ENCODE measurements at places on chromosomes 2 and 18. TPM values are rescaled to one million over a fixed set of nuclear protein-coding genes. Genes with fewer than 3 reads are reported as not detected.

DNA sequence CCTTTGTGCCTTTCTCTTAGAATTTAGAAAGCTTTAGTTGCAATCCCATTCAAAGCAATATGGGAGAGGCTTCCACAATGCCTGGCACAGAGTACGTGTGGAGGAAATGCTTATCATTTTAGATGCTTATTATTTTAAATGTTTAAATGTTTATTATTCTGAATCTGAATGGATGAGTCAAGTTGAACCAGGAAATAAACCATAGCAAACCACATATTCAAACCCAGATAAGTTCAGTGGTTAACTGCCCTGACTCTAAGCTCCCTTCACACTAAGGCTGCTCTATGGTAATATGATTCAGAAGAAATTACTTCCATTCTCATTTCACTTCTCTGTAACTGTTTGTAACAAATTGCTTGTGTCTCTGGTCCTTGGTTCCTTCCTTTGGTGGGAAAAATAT, 5.2 kb upstream of the PPP4R1 start:
- H3K27ac ChIP-seq, result no peak overlapping the region
- H3K27me3 ChIP-seq, result no peaks in the 10 kb centered on the region
- DNase-seq, result no peak
- peaks cover 3% of the 10 kb centered on the region for H3K4me1 ChIP-seq

- no peak overlapping the region for H3K27ac ChIP-seq
- H3K4me1 ChIP-seq, result peaks cover 19% of the 10 kb centered on the region
- H3K27me3 ChIP-seq, result no peaks in the 10 kb centered on the region
- no peak for DNase-seq
- no peak overlapping the region for H3K4me3 ChIP-seq
These were observed 6.1 kb downstream of the INO80C start for GRCh38 chr18:35491700-35492077.

GRCh38 chr2:13745330-13745729, 887.2 kb upstream of the LRATD1 start:
- H3K4me1 ChIP-seq, result no peaks in the 10 kb centered on the region
- no peak overlapping the region for H3K27ac ChIP-seq
- DNase-seq, result no peak
- no peak overlapping the region for H3K4me3 ChIP-seq
- no peaks in the 10 kb centered on the region for H3K27me3 ChIP-seq
- H3K36me3 ChIP-seq, result no peaks in the 10 kb centered on the region

GRCh38 chr2:177771191-177771590, 301.4 kb downstream of the PDE11A start:
- no peak for DNase-seq
- no peak overlapping the region for H3K4me3 ChIP-seq
- no peaks in the 10 kb centered on the region for H3K36me3 ChIP-seq
- no peak overlapping the region for H3K27ac ChIP-seq
- no peaks in the 10 kb centered on the region for H3K4me1 ChIP-seq
- no peaks in the 10 kb centered on the region for H3K27me3 ChIP-seq

GRCh38 chr2:18749912-18750526, 160.7 kb upstream of the NT5C1B start:
- H3K4me3 ChIP-seq, result no peak overlapping the region
- DNase-seq, result peak; percentile 49
- no peak overlapping the region for H3K27ac ChIP-seq
- H3K36me3 ChIP-seq, result no peaks in the 10 kb centered on the region

DNA sequence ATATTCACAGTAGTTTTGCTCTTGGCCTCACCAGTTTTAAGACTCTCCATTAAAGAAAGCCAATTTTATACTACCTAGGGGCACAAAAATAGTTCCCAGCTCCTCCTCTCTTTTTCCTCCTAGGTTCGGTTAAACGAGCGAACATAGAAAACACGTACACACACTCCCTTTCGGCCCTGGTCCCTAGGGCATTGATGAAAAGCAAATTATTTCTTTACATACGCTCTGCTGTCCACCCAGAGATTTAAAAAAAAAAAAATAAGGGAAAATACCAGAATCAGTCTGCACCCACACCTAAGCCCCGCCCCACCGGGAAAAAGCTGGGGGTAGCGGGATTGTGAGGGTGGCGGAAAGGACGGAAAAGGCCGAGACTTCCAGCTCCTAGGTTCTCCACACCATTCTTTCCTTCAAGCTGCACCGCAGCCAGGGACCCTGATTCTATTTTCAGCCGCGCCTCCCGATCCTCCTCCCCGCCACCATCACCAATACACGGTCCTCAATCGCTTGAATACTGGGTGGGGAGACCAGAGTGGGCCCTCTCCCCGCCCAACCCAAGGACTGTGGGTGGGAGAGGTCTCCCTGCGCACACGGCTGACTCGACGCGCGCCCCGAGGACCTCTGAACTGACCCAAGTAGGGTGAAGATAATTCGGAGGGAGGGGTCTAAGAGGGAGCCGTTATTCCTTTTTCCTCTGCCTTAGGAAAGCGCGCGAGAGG, 769 bp downstream of the ATF2 start:
- peak; percentile 33 for DNase-seq
- H3K36me3 ChIP-seq, result no peaks in the 10 kb centered on the region
- peak overlapping the region; percentile 91 for H3K27ac ChIP-seq
- peak overlapping the region; percentile 62 for H3K4me3 ChIP-seq

GRCh38 chr18:2381539-2381938, 189.8 kb downstream of the METTL4 start:
- no peaks in the 10 kb centered on the region for H3K4me1 ChIP-seq
- no peaks in the 10 kb centered on the region for H3K27me3 ChIP-seq
- no peak for DNase-seq
- no peaks in the 10 kb centered on the region for H3K36me3 ChIP-seq
- no peak overlapping the region for H3K27ac ChIP-seq

- no peak for DNase-seq
- no peaks in the 10 kb centered on the region for H3K36me3 ChIP-seq
- H3K27me3 ChIP-seq, result no peaks in the 10 kb centered on the region
These were observed 121.5 kb upstream of the SCN1A start for GRCh38 chr2:166249318-166249717.

DNA sequence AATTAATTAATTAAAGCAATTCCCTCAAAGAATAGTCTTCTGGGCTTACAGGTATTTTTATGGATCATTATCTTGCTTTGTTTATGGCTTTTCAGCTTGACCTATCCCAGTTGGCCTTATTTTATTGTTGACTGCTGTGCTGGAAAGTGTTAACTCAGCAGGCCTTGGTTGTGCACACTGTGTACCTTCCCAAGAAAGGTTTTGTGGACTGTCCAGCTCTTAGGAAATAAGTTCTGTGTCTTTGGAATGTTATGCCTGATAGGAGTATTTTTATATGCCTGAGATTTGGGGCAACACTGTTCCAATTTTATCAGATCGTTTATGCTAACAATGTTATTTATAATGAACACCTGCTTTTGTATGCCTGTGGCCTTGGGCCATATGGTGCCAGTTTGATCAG, 671.9 kb upstream of the ZNF804A start:
- H3K27me3 ChIP-seq, result no peaks in the 10 kb centered on the region
- H3K36me3 ChIP-seq, result no peaks in the 10 kb centered on the region
- no peaks in the 10 kb centered on the region for H3K4me1 ChIP-seq
- no peak overlapping the region for H3K4me3 ChIP-seq
- H3K27ac ChIP-seq, result no peak overlapping the region

GRCh38 chr2:223729781-223730180, 107.6 kb downstream of the AP1S3 start:
- H3K27ac ChIP-seq, result no peak overlapping the region
- H3K4me3 ChIP-seq, result no peak overlapping the region
- no peaks in the 10 kb centered on the region for H3K36me3 ChIP-seq

DNA sequence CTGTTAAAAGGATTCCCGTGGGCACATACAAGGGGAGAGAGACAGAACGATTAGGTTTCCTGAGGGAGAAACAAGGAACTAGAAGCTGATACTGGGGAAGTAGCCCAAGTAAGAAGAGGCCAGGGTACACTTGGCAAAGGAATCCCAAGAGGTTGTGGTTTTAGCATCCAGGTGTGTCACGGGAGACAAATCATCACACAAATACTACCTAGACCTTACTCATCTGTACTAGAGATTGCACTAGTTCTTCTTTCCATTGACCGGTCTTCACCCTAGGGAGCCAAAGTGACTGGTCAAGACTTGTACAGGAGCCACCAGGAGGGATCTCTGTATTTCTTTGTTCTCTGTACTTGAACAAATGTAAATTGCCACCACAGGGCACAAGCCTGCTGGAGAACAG, 14.2 kb upstream of the NR4A2 start:
- H3K27me3 ChIP-seq, result no peaks in the 10 kb centered on the region
- no peak overlapping the region for H3K4me3 ChIP-seq
- H3K4me1 ChIP-seq, result peaks cover 5% of the 10 kb centered on the region
- H3K27ac ChIP-seq, result no peak overlapping the region
- DNase-seq, result no peak

DNA sequence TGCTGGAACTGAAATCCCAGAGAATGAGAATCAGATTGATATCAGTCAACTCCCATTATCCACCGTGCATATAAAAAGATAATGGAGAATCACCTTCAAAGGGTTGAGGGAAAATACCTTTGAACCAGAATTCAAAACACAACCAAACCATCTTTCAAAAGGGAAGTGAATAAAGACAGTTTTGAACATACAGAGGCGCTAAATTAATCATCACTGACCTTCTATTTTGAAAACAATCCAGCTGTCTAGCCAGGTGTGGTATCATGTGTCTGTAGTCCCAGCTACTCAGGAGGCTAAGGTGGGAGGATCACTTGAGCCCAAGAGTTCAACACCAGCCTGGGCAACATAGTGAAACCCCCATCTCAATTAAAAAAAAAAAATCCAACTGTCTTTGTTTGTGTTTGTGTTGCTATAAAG, 63.6 kb downstream of the TRABD2A start:
- H3K27me3 ChIP-seq, result no peaks in the 10 kb centered on the region
- no peaks in the 10 kb centered on the region for H3K36me3 ChIP-seq
- no peaks in the 10 kb centered on the region for H3K4me1 ChIP-seq
- no peak overlapping the region for H3K4me3 ChIP-seq

- no peaks in the 10 kb centered on the region for H3K27me3 ChIP-seq
- no peaks in the 10 kb centered on the region for H3K4me1 ChIP-seq
- H3K36me3 ChIP-seq, result no peaks in the 10 kb centered on the region
These were observed 1045.7 kb upstream of the CELF4 start for GRCh38 chr18:38611036-38611964.

- no peaks in the 10 kb centered on the region for H3K36me3 ChIP-seq
- no peaks in the 10 kb centered on the region for H3K27me3 ChIP-seq
- DNase-seq, result no peak
These were observed 1859.7 kb upstream of the CELF4 start for GRCh38 chr18:39425172-39425850.

- H3K4me1 ChIP-seq, result peaks cover 12% of the 10 kb centered on the region
- DNase-seq, result no peak
- peaks cover 29% of the 10 kb centered on the region for H3K27me3 ChIP-seq
- H3K27ac ChIP-seq, result peak overlapping the region; percentile 56
- no peak overlapping the region for H3K4me3 ChIP-seq
These were observed 72.8 kb downstream of the RPIA start for GRCh38 chr2:88764141-88764849.

DNA sequence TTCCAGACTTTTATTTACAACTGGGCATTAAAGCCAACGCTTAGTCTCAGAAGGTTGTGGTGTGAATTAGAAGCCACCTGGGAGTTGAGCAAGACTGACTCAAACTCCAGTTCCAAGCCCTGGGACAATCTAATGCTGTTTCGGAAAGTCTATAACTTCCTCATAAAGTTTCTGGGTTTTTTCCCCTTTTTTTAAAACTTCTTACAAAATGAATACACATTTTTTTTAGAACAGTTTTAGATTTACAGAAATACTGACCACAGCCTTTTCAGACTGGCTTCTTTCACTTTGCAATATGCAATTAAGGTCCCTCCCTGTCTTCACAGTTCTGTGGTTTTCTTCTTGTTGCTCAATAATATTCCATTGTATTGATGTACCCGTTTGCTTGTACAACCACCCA, 115.9 kb upstream of the TWIST2 start:
- H3K27me3 ChIP-seq, result no peaks in the 10 kb centered on the region
- H3K36me3 ChIP-seq, result no peaks in the 10 kb centered on the region
- no peak for DNase-seq
- H3K4me1 ChIP-seq, result peaks cover 10% of the 10 kb centered on the region
- no peak overlapping the region for H3K4me3 ChIP-seq

- H3K36me3 ChIP-seq, result no peaks in the 10 kb centered on the region
- DNase-seq, result no peak
- no peak overlapping the region for H3K4me3 ChIP-seq
- H3K27me3 ChIP-seq, result no peaks in the 10 kb centered on the region
- no peaks in the 10 kb centered on the region for H3K4me1 ChIP-seq
- H3K27ac ChIP-seq, result no peak overlapping the region
These were observed 11.9 kb downstream of the SLC14A2 start for GRCh38 chr18:45627204-45627526.

- no peak overlapping the region for H3K27ac ChIP-seq
- no peak for DNase-seq
- peaks cover 9% of the 10 kb centered on the region for H3K36me3 ChIP-seq
- H3K27me3 ChIP-seq, result no peaks in the 10 kb centered on the region
These were observed 59.9 kb downstream of the NAT8 start for GRCh38 chr2:73582364-73582763.

GRCh38 chr2:6929196-6929819, 12.1 kb downstream of the RNF144A start:
- H3K4me3 ChIP-seq, result no peak overlapping the region
- H3K27me3 ChIP-seq, result no peaks in the 10 kb centered on the region
- H3K27ac ChIP-seq, result no peak overlapping the region
- DNase-seq, result no peak
- no peaks in the 10 kb centered on the region for H3K36me3 ChIP-seq
- H3K4me1 ChIP-seq, result no peaks in the 10 kb centered on the region

The SERPINB5 gene
- total RNA-seq, result 0.79 TPM

The SUPT7L gene
- 43.6 TPM for total RNA-seq

The KCNF1 gene
- not detected for total RNA-seq

The MTX2 gene
- 33.3 TPM for total RNA-seq

The HTR2B gene
- total RNA-seq, result 0.40 TPM

The ZNF512 gene
- 12.7 TPM for total RNA-seq

The DCC gene
- total RNA-seq, result 0.27 TPM

The RNF125 gene
- total RNA-seq, result 7.9 TPM

The PLEKHM3 gene
- 26.5 TPM for total RNA-seq

The IL36RN gene
- total RNA-seq, result not detected

The HOXD8 gene
- 7.8 TPM for total RNA-seq

The CROCC2 gene
- total RNA-seq, result not detected

The B4GALT6 gene
- total RNA-seq, result 3.0 TPM

The TACR1 gene
- total RNA-seq, result 0.16 TPM

All from transverse colon (tissue), 4 donors.